Stimulated activated CD4-positive, alpha-beta T cell treated with anti-CD3 and anti-CD28 coated beads, TNF-alpha, amount 100 ng/mL, for 24 hours (primary cell): ENCODE measurements at places on chromosomes 7 and 10.

DNA sequence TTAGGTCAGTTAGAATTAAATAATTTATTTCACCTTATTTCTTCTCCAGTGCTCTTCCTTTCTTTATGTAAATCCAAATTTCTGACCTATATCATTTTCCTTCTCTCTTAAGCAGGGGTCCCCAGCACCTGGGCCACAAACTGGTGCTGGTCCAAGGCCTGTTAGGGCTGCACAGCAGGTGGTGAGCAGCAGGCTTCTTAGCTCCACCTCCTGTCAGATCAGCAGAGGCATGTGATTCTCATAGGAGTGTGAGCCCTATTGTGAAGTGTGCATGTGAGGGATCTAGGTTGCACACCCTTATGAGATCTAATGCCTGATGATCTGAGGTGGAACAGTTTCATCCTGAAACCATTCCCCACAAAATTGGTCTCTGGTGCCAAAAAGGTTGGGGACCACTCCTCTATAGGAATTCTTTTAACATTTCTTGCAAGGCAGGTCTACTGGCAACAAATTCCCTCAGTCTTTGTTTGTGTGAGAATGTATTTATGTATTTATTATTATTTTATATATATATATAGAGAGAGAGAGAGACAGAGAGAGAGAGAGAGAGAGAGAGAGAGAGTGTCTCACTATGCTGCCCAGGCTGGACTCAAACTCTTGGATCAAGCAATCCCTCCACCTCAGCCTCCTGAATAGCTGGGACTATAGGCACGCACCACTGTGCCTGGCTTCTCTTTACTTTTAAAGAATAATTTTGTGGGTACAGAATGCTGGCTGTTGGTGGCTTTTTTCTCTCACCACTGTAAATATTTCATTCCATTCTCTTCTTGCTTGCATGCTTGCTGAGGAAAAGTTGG lies 4.3 kb upstream of the ABCC2 start:
- no peak for DNase-seq

GRCh38 chr7:74479066-74479781 lies 25.5 kb downstream of the GTF2IRD1 start:
- no peak for DNase-seq

GRCh38 chr10:13873196-13873595 lies 286.4 kb downstream of the PRPF18 start:
- no peak for DNase-seq

- no peak for DNase-seq
These were observed 100.8 kb downstream of the ANLN start for GRCh38 chr7:36490419-36490830.

- no peak for DNase-seq
These were observed 182.2 kb downstream of the GNAI1 start for GRCh38 chr7:80316811-80317210.

GRCh38 chr7:17633067-17633466 lies 307.2 kb downstream of the SNX13 start:
- DNase-seq, result no peak

DNA sequence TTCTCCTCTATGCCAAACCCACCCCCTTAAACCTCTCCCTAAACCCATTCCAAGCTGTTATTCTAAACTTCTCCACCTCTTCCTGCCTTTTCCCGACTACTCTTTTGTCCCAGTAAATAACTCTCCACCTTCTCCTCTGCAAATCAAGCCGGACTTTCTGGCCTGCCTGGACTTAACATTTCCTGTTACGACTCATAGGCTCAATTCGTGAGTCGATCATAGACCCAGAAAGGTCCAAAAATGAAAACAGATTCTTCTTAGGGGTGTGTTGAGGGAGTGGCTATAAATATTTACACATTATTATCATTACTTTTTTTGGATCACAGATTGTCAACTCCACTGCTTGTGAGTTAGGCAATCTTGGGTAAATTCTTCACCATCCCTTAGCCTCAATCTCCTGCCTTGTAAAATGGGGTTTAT lies 59.0 kb upstream of the HABP2 start:
- no peak for DNase-seq

- DNase-seq, result no peak
These were observed 10.6 kb upstream of the GRB10 start for GRCh38 chr7:50793120-50793946.

GRCh38 chr10:127474501-127474900 lies 74.6 kb upstream of the NPS start:
- no peak for DNase-seq

DNA sequence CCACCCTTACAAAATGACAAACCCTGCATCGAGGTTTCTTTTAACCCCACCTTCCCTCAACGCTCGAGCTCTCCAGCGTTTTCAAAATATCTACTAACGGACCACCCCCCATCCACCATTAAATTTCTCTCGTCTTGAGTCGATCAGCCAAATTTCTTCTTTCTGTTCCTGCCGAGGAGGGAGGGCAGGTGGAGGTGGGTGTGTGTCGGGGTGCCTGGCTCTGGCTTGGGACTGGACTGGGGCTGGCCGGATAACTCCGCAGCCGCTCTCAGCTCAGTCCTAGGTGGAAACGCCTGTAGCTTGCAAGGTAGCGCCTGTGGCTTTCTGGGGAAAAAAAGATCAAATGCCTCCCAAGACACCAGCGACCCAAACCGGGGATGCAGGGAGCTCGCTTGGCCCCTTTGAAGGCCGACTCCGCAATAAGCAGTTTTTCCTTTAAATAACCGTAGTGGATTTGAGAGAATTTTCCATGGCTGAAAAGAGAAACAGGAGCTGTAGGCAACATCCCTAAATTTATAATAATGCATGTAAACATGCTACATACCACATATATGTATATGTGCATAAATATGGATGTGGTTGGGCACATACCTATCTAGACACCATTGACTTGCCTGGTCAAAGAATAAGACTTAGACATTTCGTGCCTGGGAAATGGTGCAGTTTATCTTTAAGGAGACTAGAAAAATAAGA lies 1.9 kb upstream of the TMEM178B start:
- DNase-seq, result no peak

DNA sequence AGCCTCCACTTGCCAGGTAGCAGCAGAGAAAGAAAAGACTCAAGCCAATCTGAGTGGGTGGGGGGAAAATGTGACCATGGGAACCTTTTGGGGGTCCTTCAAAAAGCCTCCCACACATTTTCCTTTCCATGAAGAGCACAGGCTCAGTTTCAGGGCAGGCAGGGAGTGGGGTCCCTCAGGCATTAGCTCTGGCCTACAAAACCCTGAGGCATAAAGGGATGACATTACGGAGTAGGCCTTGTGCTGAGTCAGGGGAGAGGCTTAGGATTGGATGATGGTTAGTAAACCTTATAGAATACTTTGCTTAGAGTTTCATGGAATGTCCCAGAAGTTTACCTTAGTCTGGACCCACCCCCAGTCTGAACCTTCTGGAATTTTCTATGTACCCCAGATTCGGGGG lies 3.5 kb downstream of the DNAJC30 start:
- DNase-seq, result no peak

GRCh38 chr10:119801998-119802538 lies 70.6 kb downstream of the MCMBP start:
- no peak for DNase-seq

- no peak for DNase-seq
These were observed 82.0 kb downstream of the HIP1 start for GRCh38 chr7:75656740-75657139.

DNA sequence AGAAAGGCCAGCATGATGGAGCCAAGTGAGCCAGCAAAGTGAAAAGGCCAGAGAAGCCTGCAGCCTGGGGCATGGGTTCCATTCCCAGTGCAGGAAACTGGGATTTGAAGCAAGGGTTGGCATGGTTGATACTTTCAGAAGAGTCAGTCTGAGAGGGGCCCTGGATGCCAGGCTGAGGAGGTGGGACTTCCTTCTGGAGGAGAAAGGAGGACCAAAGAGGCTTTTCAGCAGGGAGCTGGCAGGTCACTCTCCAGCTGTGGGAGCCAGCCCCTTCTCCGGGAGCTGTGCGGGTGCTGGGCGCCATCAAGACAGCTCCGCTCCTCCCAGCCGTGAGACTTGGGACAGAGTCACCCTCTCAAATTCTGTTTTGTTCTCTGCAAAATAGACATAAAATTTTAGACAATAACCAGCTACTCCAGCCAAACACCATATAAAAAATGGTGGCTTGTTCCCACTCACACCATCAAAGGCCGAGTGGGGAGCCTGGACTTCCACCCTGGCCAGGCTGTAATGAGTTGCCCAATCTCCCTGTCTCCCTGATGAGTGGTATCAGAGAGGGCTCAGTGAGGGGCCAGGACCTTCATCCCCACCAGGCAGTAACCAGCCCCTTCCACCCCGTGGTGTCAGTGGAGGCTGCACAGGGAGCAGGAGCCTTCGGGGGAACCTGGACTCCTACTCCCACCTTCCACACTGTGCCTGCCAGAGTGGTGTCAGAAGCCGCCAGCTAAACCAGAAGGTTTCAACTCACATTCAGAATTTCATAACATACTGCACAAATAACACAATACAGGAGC lies 133.6 kb upstream of the RET start:
- DNase-seq, result no peak

GRCh38 chr10:72173619-72174296 lies 42.1 kb upstream of the ANAPC16 start:
- no peak for DNase-seq

GRCh38 chr10:44471410-44471809 lies 86.5 kb upstream of the CXCL12 start:
- DNase-seq, result no peak

- DNase-seq, result no peak
These were observed 10.8 kb downstream of the LOXL4 start for GRCh38 chr10:98257198-98257597.

DNA sequence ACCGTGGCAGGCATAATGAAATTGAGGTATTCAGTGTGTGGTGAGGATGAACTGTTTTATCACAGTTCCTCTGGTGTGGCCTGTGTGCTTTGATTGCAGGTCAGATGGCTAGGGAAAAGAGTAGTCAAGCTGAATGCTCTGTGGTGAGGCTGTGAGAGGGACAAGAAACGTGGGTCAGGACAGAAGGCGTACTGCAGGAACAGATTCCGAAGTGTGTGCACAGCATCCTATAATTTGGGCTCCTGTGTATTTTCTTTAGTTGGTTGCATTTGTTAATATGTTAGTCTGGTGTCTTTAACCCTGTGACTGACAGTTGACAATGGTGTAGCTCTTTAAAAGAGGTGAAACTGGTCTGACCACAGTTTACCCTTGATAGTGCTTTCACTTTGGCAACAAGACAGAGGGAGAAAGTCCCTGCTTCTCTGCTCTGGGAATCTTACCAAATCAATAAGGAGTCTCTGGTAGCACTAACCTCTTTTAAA lies 76.5 kb downstream of the AUTS2 start:
- DNase-seq, result no peak

GRCh38 chr10:12511651-12512050 lies 162.3 kb downstream of the CAMK1D start:
- DNase-seq, result no peak

- DNase-seq, result no peak
These were observed 38.1 kb upstream of the DUSP5 start for GRCh38 chr10:110459600-110459999.

GRCh38 chr7:85081392-85081791 lies 105.5 kb downstream of the SEMA3D start:
- no peak for DNase-seq

- DNase-seq, result no peak
These were observed 191.1 kb upstream of the LRGUK start for GRCh38 chr7:133936074-133936473.

- no peak for DNase-seq
These were observed 50.9 kb downstream of the GALNT11 start for GRCh38 chr7:152076324-152076821.

- DNase-seq, result no peak
These were observed 167.6 kb downstream of the AUTS2 start for GRCh38 chr7:69765879-69766278.

DNA sequence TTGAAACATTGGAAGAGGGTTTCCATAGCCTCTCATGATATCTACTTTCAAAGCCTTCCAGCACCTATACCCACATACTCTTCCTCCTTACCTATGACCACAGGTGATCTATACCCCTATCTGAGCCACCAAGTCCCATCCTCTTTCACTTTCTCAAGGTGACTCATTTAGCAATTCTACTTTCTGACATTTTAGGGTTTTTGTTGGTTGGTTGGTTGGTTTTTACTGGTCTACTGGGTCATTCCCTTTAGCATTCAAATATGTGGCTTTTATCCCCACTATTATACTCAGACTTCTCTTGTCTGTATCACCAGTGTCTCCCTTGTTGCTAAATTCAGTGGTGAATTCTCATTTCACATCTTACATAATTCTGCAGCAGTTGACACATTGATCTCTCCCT lies 130.4 kb upstream of the STEAP4 start:
- DNase-seq, result no peak

GRCh38 chr7:20224025-20224424 lies 6.8 kb upstream of the MACC1 start:
- DNase-seq, result no peak

DNA sequence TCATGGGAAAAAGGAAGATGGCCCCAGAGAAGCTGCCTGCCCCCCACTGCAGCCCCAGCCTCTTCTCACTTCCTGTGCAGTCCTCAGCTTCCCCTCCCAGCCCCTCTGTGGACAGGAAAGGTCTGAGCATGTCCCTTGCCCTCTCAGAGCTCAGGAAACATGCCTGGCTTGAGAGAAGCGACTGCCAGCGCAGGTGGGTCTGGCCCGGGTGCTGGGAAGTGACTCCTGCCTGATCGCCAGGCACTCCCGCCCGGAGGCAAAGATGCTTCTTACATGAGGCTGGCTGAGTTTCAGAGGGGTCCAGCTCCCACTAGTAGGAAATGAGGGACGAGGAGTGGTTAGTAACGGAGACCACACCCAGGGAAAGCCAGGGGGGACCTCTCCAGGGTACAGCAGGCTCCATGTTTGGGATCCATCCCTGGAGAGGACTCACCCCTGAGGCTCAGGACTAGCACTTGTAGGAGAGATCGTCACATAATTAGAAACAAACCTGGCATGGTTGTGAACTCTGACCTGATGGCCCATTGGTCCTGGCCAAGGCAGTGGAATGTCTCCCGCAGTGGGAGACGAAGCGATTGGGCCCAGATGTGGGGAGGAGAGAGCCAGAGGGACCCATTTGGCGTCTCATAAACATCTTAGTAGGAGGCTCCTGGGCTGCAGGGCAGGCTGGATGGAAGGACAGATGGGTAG lies 12.3 kb downstream of the ELN start:
- DNase-seq, result no peak

DNA sequence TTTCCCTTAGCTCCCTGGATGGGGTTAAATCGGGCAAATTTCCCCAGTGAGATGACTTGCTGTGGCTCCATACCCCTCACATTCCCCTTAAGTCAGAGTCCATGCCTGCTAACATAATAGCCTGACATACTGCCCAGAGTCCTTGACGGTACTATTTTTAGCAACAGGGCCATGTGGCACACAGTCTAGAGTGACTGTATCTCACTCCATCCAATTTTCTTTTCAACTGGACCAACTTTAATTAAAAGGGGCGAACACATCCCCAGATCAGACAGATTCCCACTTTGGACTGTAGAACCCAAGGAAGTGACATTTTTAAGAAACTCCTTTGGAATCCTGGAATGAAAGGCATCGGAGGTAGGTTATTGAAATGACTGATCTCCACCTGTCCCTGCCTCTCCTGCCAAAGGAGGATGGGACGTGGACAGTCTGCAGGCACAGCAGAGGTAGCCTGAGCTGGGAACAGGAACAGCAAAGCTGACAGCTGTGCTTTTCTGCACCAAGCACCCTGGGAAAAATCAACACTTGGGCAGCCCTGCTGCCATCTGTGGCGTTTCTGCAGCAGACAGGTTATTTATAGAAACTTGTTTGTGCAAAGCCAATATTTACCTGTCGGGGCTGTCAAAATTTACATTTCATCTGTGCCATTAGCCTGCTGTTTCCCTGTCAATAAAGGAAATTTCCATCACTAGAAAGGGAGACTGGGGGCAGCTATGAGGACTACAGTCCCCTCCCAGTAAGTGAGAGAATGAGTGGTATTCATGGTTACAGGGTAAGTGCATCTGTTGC lies 221.5 kb upstream of the AOAH start:
- DNase-seq, result no peak
